ENCODE measurements at places on chromosomes 4 and X.

- DNase-seq: no peak
Observed at GRCh38 chr4:3262208-3263052, 13.5 kb downstream of the MSANTD1 start.

DNA sequence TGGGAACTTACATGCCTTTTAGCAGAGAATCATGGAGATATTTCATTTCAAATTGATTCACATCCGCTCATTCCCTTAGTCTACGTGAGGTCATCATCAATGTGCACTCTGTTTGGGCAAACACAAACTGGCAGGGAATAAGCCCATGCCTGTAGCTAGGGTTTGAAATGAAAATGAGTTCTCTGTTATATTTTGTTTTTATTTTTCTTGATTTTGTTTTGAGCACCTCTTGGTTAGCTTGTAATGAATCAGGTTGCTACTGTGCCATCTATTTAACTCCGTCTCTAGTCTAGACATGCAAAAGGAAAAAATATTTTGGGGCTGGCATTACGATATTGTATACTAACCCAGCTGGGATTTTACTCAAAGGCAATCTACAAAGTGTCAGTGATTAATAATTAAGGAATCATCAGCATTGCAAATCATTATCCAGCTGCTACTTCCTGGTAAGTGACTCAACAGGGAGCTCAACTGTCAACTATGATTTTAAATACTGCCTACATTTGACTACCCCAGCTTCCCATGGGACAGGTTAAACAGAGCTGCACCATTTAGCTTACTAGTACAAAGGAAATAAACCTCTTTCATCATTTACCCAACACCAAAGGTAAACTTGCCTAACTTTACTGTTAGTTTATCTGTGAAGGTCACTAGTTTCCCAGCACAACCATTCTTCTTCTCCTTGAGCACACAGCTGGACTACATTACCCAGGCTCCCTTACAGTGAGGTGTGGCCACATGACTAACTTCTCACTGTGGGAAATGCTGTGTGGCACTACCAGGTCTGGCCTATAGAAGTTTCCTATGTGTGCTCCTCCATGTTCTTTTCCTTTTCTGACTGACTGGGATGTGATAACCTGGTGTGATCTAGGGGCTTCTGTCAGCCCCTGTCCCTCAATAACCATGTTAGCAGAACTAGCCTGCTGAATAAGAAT, 21.2 kb upstream of the TRPC5OS start:
- no peak for DNase-seq

- no peak for DNase-seq
Observed at GRCh38 chr4:38489011-38489861, 174.8 kb upstream of the KLF3 start.

DNA sequence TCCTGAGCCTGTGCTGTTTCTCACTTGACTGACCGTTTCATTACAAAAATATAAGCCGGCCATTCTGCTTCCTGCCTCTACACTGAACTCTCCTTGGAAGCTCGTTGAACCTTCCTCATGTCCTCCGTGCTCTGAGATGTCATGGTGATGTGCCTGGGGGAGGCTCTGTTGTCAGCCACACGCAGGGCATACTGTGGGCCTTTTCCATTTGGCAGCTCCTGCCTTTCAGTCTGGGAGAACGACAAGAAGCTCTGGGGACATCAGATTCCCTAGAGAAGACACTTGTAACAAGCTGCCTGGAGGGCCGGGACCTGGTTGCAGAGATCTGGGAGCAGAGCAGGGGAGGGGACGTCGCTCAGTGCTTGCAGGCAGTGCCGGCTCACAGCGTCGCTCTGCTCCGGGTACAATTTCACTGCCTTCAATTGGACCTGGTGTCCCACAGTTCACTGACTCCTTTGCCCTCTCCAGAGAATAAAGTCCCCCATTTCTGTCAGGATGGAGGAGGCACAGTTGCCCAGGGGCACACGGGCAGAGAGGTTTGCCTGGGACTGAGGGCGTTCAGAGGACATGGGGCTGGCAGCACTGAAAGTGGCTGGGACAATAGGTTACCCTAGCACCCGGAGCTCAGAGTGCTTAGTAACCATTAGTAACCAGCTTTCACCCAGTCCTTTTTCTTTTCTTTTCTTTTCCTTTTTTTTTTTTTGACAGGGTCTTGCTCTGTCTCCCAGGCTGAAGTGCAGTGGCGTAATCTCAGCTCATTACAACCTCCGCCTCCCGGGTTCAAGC, 19.1 kb upstream of the MECP2 start:
- no peak for DNase-seq

- DNase-seq: no peak
Observed at GRCh38 chr4:53021754-53022512, 159.8 kb downstream of the RASL11B start.

DNA sequence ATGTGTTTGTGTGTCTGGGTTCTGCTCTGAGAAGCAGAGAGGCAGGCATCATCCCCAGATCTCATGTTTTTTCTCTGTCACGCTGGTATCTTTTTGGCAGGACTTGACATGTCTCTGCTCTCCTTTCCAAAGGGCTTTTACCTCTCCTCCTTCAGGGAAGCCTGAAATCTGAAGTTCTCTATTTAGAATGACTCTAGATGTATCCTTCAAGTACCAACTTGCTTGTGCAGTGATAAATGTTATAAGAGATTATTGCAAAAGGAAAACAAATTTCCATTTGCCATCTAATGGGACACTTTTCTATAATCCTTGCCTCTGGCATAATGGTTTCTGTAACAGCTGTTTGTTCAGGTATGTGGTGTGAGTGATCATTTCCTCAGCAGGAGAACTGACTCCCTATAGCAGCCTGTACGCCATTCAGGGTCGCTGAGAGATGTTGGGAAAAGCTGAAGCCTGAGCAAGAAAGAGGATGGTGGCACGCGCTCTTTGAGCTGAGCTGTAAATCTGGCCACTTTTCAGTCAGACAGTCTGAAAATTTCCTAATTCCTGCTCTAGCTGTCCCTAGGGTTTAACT, 72.5 kb downstream of the CNGA2 start:
- DNase-seq: no peak

DNA sequence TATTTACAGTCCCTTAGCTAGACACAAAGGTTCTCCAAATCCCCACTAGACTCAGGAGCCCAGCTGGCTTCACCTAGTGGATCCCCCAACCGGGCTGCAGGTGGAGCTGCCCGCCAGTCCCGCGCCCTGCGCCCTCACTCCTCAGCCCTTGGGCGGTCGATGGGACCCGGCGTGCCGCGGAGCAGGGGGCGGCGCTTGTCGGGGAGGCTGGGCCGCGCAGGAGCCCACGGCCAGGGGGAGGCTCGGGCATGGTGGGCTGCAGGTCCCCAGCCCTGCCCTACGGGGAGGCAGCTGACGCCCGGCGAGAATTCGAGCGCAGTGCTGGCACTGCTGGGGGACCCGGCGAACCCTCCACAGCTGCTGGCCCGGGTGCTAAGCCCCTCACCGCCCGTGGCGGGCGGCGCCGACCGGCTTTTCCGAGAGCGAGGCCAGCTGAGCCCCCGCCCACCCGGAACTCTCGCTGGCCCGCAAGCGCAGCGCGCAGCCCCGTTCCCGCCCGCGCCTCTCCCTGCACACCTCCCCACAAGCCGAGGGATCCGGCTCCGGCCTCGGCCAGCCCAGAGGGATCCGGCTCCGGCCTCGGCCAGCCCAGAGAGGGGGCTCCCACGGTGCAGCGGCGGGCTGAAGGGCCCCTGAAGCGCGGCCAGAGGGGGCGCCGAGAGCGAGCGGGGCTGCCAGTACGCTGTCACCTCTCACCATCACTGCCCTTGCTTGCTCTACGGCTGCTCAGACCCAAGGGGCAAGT, 39.4 kb downstream of the WFS1 start:
- no peak for DNase-seq

DNA sequence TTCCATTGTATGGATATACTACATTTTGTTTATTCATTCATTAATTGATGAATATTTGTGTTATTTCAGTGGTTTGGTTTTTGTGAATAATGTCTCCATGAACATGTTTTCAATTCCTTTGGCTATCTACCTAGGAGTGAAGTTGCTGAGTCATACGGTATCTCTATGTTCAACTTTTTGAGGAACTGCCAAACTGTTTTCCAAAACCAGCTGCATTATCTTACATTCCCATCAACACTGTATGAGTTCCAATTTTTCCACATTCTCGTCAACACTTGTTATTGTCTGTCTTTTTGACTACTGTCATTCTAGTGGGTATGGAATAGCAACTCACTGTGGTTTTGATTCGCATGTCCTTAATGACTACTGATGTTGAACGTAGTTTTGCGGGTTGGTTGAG, 388.6 kb upstream of the MAGEB2 start:
- DNase-seq: no peak

DNA sequence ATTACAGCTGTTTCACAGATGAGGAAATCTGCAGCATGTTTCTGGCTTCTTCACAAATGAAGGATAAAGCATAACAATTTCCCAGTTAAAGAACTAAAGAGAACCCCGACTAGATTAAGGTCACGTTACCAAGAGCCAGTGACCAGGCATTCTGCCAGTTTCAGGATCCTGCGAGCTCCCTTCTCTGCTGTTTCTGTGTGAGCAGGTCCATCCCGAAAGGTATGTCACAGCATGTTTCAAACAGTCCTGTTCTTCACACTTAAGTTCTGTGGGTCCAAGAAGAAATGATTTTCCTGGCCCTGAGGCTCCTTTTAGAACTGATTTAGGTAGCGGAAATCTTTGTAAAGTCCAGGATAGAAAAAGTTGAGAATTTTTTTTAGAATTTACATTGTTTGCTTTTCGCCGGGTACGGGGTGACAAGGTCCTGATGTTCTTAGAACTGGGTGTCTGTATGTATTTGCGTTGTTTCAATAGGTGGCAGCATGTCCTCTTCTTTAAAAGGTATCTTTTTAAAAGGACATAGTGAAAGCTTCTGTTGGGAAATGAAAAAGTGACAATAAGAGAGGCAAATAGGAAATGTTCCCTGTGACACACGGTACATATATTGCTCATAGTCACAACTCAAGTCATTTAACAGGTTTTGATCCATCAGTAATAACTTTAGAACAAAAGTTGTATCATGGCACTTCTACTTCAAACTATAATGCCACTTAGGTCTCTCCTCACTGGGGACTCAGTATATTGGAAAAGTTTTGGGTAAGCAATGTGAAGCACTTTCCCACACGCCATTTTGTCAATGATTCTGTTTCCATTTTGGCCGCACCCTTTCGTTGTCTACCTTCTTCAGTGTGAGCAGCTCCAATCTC, 18.4 kb downstream of the IL21 start:
- DNase-seq: no peak

DNA sequence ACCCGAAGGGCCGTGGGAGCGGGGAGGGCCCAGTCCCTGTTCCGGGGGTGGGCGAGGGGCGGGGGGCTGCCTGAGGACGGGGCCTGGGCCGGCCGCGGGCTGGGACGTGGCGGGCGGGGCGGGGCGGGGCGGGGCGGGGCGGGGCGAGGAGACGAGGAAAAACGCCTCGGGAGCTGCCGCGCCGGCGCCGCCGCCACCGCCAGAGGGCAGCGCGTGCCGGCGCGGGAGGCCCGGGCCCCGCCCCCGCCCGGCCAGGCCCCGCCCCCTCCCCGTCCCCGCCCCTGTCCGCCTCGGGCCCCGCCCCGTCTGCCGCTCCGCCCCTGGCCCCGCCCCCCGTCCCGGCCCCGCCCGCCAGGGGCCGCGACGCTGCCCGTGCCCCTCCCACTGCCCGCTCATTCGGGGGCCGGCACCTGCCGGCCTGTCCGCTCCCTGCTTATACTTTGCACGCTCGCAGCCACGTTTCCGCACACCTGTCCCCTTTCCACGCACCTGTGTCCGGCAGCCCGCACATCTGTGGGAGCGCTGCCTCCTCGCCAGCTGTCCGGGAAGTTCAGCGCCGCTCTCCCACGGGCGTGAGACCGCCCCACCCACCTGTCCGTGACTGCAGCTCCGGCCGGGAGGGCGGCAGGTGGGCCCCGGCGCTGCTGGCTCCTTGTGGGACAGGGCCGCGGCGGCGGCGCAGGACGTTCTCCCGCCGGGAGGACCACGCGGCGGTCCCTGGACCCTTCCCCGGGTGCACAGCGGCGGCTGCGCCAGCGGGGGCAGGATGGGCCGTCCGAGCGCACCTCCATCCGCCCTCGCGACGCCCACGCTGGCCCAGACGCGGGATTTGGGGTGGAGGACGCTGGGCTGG, 1.7 kb upstream of the FGFRL1 start:
- DNase-seq: peak; percentile 61

GRCh38 chr4:98195005-98195404, 51.7 kb upstream of the STPG2 start:
- no peak for DNase-seq

DNA sequence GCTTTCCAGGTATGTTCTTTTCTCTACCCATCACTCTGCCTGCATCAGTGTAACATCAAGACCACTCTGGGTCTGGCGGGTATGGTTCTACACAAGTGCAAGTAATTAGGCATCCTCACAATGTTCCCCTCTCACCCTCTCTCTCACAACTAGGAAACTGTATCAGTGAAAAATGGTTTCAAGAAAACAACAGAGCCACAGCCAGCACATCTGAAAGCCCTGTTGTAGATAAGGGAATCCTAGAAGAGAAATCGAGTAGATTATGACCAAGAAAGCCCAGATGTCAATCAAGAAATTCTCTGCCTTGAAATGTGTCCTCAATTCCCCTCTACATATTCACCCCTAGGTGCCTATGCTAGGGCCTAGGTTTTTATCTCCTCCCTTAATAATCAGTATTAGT, 281.3 kb upstream of the ANKRD50 start:
- DNase-seq: no peak

DNA sequence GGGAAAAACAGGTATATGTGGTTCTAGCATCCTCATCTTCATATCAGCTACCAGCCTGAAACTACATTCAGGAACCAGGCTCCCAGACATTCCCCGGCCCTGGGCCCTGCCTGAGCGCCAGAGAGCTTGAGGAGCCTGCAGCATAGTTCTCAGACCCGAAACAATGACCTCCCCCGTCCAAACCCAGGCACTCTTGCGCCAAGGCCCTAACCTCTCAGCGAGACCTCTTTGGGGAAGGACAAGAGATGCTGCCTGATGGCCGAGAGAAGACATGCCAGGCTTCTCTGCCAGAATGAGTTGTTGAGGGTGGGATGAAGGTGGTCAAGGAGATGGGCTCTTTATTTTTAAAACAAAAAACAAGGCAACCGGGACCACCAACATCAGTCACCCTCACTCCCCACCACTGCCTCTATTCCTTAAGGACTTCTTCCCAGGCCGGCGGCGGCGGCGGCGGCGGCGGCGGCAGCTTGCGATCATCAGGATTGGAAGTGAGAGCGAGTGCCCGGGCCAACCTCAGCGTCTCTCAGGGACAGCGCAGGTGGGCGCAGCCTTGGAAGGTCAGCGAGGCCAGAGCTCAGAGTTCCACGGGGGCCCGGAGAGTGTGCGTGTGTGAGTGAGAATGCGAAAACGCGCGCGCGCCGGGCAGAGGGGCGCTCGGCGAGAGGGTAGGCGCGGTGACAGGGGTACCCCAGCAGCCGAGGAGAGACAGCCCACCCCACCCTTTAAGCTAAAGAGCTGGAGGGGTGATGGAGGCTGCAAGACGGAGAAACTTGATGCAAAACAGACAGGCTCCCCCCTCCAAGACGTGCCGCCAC, 601 bp downstream of the INPP4B start:
- DNase-seq: no peak

DNA sequence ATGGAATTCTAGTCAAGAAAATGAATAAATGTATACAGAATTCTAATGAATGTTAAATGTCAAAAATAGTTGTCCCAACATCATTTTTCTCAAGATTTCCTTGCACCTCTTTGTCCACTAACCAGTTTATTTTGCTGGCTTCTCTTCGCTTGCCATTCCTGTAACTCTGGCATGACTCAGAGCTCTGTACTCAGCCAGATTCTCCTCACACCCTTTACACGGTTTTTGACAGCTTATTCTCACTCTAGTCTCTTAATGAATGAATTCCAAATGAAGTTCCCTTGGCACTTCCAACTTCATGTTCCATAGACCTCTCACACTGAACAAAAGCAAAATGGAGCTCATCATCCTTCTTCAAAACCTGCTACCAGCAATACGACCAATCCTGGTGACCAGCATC, 419.3 kb upstream of the SLIT2 start:
- no peak for DNase-seq

GRCh38 chr4:118877797-118878196, 10.9 kb upstream of the SYNPO2 start:
- DNase-seq: no peak

Data from stimulated activated CD4-positive, alpha-beta T cell treated with anti-CD3 and anti-CD28 coated beads, TNF-alpha, amount 100 ng/mL, for 1 hour (primary cell).